ENCODE measurements at places on chromosomes 6 and 20. TPM values are rescaled to one million over a fixed set of nuclear protein-coding genes. Genes with fewer than 3 reads are reported as not detected.

CDH26 gene
- 1.1 TPM for total RNA-seq

TM9SF4 gene
- 60.5 TPM for total RNA-seq

NHSL1 gene
- total RNA-seq: 218 TPM

SLC17A2 gene
- total RNA-seq: not detected

RIPOR3 gene
- total RNA-seq: not detected

SGK2 gene
- total RNA-seq: 0.46 TPM

Data from melanocyte of skin (primary cell).